ENCODE measurements at places on chromosomes 6 and 20.

- DNase-seq, result peak; percentile 68
These were observed 971 bp downstream of the NFKBIE start for GRCh38 chr6:44264154-44265006.

- no peak for DNase-seq
These were observed 256.7 kb downstream of the ZNF217 start for GRCh38 chr20:53336892-53337291.

- no peak for DNase-seq
These were observed 19.6 kb upstream of the GCLC start for GRCh38 chr6:53564401-53565065.

GRCh38 chr6:100514660-100515059 lies 49.9 kb upstream of the SIM1 start:
- DNase-seq, result no peak

DNA sequence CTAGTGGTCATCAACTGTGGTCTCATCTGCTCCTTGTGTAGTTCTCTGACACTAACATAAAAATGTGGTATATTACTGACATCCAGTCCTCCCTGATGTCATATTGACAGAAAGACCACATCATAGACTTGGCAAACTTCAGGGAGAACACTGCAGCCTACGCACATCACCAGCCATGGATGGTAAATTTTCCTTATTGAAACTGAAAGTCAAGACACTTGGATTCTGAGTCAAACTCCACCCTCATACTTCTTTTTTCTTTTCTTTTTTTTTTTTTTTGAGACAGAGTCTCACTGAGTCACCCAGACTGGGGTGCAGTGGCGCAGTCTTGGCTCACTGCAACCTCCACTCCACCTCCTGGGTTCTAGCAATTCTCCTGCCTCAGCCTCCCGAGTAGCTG lies 25.4 kb downstream of the NDRG3 start:
- DNase-seq, result no peak

GRCh38 chr6:25354078-25354932 lies 75.1 kb downstream of the CARMIL1 start:
- no peak for DNase-seq

- no peak for DNase-seq
These were observed 157.7 kb upstream of the THBS2 start for GRCh38 chr6:169411296-169411695.

DNA sequence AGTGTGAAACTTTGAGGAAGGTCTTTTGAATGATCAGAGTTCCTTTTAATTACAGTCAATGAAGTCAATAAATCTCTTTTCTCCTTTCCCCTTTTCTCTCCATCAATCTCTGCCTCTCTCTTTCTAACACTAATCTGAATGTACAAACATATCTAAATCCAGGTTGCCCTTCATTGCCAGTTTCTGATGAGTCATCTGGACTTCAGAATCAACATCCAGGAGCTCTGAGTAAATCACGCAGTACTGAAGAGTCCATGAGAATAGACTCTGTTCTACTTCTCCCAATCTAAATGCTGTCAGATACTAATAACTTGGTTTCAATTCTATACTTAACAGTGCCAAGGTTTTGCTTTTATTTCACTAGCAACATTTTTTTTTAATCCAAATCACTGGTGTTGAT lies 238.7 kb upstream of the THEMIS start:
- DNase-seq, result no peak

GRCh38 chr6:134424165-134424797 lies 106.4 kb upstream of the SGK1 start:
- DNase-seq, result no peak

DNA sequence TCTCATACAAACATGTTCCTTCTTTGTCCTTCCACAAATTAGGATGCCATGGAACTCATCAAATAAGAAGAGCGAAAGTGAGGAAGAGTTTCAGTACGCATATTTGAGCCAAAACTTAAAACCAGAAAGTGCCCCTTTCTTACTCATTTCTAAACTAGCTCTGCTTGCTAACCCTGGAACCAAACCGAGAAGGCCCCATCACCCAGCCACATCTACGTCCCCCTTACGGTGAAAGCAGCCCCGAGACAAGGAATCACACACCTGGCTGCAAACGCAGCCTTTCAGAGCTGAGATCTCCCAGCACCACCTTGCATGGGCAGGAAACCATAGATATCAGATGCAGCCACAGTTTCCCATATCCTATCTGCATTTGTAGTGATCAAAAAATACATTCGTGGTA lies 28.5 kb downstream of the TRERF1 start:
- peak; percentile 72 for DNase-seq

- no peak for DNase-seq
These were observed 32.2 kb downstream of the TSHZ2 start for GRCh38 chr20:53004267-53004813.

- DNase-seq, result no peak
These were observed 167.9 kb downstream of the NRN1 start for GRCh38 chr6:5838656-5839396.

- DNase-seq, result peak; percentile 75
These were observed 1.3 kb upstream of the DNAH8 start for GRCh38 chr6:38713812-38714211.

- DNase-seq, result no peak
These were observed 96.3 kb downstream of the TRERF1 start for GRCh38 chr6:42355416-42355815.

DNA sequence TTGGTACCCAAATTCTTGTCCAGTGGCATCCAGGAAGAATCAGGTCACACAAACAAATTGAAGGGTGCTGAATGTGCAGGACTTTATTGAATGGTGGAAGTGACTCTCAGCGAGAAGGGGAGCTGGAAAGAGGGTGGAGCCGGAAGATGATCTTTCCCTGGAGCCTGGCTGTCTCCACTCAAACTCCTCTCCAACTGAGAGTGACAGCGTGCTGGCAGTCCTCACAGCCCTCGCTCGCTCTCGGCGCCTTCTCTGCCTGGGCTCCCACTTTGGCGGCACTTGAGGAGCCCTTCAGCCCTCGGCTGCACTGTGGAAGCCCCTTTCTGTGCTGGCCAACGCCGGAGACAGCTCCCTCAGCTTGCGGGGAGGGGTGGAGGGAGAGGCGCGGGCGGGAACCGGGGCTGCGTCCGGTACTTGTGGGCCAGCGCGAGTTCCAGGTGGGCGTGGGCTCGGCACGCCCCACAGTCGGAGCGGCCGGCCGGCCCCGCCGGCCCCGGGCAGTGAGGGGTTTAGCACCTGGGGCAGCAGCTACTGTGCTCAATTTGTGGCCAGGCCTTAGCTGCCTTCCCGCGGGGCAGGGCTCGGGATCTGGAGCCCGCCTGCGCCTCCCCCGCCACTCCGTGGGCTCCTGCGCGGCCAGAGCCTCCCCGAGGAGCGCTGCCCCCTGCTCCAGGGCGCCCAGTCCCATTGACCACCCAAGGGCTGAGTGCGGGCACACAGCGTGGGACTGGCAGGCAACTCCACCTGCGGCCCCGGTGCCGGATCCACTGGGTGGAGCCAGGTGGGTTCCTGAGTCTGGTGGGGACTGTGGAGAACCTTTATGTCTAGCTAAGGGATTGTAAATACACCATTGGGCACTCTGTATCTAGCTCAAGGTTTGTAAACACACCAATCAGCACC lies 26.7 kb upstream of the MBOAT1 start:
- no peak for DNase-seq

DNA sequence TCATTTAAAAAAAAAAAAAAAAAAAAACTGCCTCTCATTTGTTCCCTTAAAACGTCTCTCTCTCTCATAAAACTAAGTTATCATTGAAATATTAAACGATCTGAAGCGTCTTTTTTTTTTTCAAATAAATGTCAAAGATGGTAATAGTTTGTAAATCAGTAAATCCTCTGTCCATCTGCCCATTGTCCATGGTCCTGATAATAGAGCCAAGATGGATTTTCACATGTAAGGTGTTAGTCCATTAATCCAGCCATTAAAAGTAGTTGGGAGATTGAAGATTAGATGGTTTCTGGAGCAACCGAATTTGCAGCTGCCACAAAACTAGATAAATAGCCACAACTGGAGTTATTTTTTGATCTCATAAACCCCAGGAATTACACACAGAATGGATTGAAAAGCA lies 145.8 kb upstream of the SNX9 start:
- DNase-seq, result no peak

DNA sequence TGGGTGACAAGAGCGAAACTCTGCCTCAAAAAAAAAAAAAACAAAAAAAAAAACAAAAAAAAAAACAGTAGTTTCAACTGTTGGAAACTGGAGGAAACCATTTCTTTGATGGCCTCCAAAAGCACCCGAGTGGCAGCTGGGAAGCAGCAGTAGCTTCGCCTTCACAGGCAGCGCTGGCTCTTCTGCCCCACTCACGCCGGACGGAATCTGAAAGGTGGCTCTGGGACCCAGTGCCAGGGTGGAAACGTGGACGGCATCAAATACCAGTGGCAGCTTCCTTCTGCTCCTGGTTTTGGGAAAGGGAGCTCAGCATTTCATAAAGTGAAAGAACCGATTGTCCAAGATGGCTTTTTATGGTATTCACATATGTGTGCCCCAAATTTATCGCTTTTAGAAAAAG lies 159.4 kb downstream of the SMOC2 start:
- DNase-seq, result no peak

DNA sequence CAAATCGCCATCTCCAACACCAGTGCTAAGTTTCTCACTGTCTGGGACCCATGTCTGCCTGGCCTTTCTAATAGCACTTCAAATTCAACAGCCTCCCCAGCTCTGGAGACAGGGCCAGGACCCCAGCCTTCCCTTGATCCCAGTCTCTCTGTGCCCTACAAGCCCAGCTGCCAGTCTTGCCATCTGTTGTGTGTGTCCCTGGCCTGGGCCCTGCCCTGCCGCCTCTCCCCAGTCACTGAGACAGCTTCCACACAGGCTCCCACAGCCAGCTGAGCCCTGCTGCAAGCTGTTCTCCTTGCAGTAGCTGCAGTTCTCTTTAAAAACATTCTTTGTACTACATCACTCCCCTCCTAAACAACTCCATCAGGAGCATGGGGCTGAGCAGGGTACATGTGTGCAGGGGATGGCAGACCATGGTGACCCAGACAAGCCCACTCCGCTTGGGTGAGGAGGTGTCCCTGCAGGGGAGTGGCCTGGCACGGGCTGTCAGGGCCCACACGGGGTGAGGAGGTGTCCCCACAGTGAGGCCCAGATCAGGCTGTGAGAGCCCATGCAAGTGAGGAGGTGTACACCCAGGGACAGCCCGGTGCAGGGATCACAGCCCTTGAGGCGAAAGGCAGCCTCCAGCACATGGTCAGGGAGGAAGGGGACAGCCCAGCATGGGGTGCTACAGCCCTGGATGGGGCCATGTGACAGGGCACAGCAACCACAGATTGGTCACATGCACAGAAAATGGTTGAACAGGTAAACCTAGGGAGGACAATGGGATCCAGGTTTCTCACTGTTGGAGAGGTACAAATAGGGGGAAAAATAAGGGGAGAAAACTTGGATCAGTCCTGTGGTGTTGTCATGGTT lies 16.2 kb downstream of the CST7 start:
- DNase-seq, result peak; percentile 47

- DNase-seq, result no peak
These were observed 62.9 kb downstream of the WDR27 start for GRCh38 chr6:169638915-169639314.

DNA sequence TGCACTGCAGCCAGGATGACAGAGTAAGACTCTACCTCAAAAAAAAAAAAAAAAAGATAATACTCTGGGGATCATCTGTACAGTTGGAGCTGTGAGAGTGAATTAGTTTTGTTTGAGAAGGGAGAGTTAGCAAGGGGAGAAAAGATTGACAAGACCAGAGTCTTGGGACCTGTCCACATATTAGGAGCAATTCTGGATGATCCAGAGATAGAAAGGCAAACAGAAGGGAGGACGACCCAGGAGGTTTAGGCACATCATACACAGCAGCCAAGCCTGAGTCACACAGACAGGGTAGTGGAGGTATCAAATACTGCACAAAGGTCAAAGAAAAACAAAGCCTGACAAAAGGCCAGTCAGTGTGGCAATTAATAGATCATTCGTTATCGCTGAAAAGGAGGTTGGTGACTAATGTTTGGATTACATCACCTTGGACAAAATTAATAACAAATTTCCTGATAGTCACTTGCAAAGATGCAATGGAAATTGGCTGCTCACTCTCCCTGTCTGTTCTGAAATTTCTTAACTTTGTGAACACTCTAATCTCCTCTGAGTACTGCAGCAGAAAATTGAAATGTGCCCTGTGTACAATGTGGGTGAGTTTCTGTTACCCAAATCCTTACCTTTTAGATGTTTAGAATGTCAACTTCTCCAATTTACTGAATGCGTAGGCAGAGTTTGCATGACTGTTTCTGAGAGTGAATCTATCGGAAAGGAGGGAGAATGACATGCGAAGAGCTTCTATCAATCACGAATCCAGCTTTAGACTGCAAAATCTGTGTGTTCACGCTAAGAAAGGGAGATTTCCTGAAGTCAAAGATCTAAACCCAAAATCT lies 105.4 kb downstream of the TSHZ2 start:
- DNase-seq, result no peak

DNA sequence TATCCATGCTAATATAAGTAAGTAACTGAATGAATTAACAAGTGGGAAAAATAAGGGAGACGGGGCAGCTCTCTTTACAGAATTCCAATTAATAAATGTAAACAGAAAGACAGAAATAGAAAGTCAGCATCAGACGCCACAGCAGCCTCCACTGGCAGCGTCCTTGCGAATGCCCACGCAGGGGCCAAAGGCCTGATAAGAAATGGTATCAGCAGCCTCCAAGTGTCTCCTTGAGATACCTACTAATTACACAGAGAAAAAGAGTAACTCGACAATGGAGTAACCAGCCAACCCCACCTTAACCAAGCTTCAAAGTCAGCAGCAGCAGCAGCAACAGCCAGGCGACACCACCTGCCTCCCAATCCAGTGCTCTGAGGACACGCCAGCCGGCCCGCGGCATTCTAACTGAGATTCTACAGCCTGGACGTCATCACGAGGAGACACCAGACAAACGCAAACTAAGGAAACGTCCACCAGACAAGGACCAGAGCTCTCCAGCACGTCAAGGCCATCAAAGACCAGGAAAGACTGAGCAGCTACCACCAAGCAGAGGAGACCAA lies 78.8 kb downstream of the TAF4 start:
- DNase-seq, result no peak

GRCh38 chr6:13432526-13433184 lies 54.7 kb downstream of the GFOD1 start:
- DNase-seq, result no peak

DNA sequence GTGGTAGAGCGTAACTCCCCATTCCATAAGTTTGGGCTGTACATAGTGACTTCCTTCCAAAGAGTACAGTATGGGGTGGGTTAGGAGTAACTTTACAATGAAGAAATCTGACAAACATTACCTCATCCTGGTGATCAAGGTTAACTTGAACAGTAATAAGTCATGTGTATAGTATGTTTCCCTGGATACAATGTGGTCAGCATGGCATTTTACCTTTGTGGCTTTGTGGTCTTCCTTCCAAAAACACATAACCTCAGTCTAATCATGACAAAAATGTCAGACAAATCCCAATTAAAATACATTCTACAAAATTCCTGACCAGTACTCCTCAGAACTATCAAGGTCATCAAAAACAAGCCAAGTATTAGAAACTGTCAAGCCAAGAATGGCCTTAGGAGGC lies 225.1 kb downstream of the UBE3D start:
- DNase-seq, result no peak

GRCh38 chr20:5267092-5267491 lies 49.7 kb downstream of the PROKR2 start:
- DNase-seq, result no peak
